ENCODE measurements at places on chromosomes 2 and 18. TPM values are rescaled to one million over a fixed set of nuclear protein-coding genes. Genes with fewer than 3 reads are reported as not detected.

Gene BCL11A
- total RNA-seq: 2.5 TPM

Gene SCYGR2
- not detected for total RNA-seq

Gene TMSB10
- total RNA-seq: 9,695 TPM

Gene CRYBA2
- total RNA-seq: not detected

Gene LCT
- total RNA-seq: 0.08 TPM

Gene CNDP1
- total RNA-seq: not detected

Gene CYP26B1
- 0.08 TPM for total RNA-seq

Gene BBS5
- 12.1 TPM for total RNA-seq

Gene GLB1L
- total RNA-seq: 11.8 TPM
